Anterior cingulate cortex (tissue), 58 donors: ENCODE measurements at places on chromosomes 7 and 10.

GRCh38 chr10:110355141-110355831 is 50.6 kb upstream of the SMNDC1 start:
- DNase-seq: no peak

GRCh38 chr10:124578231-124579010 is 116.8 kb downstream of the LHPP start:
- no peak for DNase-seq

- no peak for DNase-seq
These were observed 15.1 kb upstream of the CDH23 start for GRCh38 chr10:71381611-71382010.

- DNase-seq: no peak
These were observed 58.2 kb downstream of the TMEM106B start for GRCh38 chr7:12269100-12269895.

- DNase-seq: no peak
These were observed 21.8 kb downstream of the UNCX start for GRCh38 chr7:1254281-1255079.

- no peak for DNase-seq
These were observed 4.6 kb upstream of the TMEM184A start for GRCh38 chr7:1560620-1561031.

- DNase-seq: no peak
These were observed 283.5 kb upstream of the ADARB2 start for GRCh38 chr10:2020836-2021235.

GRCh38 chr7:106534271-106534846 is 126.6 kb downstream of the CCDC71L start:
- no peak for DNase-seq

GRCh38 chr10:97570789-97571471 is 1.6 kb upstream of the ANKRD2 start:
- no peak for DNase-seq
